ENCODE measurements at places on chromosomes 1 and 21.

DNA sequence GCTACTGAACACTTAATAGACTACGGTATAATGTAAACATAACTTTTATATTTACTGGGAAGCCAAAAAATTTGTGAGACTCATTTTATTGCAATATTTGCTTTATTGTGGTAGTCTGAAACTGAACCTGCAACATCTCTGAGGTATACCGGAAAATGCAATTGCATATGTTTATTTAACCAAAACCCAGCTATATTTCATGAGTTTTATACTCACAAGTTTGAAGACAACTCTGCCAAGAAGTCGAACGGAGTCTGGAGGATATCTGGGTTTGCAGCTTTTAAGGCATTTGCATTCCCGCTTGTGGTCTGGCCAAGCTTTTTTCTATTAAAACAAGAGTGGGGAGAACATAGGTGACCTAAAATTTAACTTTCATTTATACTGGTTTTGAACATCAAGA lies 171.9 kb downstream of the SMYD3 start:
- DNase-seq = no peak

GRCh38 chr1:84505493-84506001 lies 639 bp upstream of the SPATA1 start:
- DNase-seq = no peak

- no peak for DNase-seq
Measured at GRCh38 chr1:109151146-109151990, 37.5 kb downstream of the ELAPOR1 start.

GRCh38 chr1:84367219-84367618 lies 31.1 kb upstream of the DNASE2B start:
- no peak for DNase-seq
